Activated CD4-positive, alpha-beta T cell treated with anti-CD3 and anti-CD28 coated beads, Interleukin-2, Interleukin-6, amounts not matched to agents 100 ng/mL and 50 ng/mL, durations not matched to agents 16 hours and 8 hours (primary cell): ENCODE measurements at places on chromosomes 4 and X.

- DNase-seq: no peak
These were observed 1516.4 kb upstream of the PABPC4L start for GRCh38 chr4:135718019-135718418.

- DNase-seq: no peak
These were observed 170.3 kb downstream of the RAB28 start for GRCh38 chr4:13313856-13314255.

DNA sequence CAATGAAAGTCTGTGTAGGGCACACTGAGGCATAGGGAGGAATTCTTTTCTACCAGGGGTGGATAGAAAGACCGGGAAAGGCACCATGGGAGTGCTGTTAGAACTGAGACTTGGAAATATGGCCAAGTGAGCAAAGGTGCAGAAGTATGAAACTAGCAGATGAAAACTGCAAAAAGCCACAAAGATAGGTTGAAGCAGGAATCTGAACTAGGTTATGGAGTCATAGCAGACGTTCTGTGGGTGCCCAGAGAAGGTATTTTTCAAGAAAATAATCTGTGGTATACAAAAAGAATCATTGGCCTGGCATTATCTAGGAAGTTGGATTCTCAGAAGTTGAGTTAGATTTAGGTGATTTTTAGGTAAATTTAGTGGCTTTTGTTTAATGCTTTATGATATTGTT, 48.5 kb downstream of the SMAD1 start:
- no peak for DNase-seq

GRCh38 chrX:18931972-18932371, 51.9 kb downstream of the PHKA2 start:
- peak; percentile 30 for DNase-seq

- no peak for DNase-seq
These were observed 139.3 kb downstream of the GASK1B start for GRCh38 chr4:158033416-158034120.
